ENCODE measurements at places on chromosomes 6 and 20. TPM values are rescaled to one million over a fixed set of nuclear protein-coding genes. Genes with fewer than 3 reads are reported as not detected.

The GPR6 gene
- not detected for total RNA-seq

GRCh38 chr6:108838101-108838717, 10.0 kb upstream of the ARMC2 start:
- peak; percentile 50 for DNase-seq
- H3K36me3 ChIP-seq, result no peaks in the 10 kb centered on the region

DNA sequence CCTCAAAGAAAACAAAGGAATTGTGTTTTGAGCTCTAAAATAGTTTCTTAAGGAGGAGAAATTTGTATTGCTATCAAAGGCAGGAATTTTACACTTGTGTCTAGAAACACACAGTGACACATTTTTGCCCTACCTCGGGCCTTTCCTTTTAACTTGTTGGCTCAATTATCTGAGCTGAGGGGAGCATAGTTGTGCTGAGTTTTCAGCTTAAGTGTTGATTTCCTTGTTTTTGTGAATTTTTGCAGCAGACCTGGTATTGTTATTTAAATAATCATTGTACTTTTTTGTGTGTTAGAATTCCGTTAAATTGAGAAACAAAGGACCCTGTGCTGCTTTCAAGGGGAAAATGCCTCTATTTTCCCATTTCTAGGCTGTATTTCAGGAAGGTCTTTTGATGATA, 249.7 kb downstream of the CD83 start:
- DNase-seq, result no peak
- H3K27me3 ChIP-seq, result peaks cover 2% of the 10 kb centered on the region
- H3K27ac ChIP-seq, result no peak overlapping the region
- no peaks in the 10 kb centered on the region for H3K4me1 ChIP-seq

GRCh38 chr6:125066964-125067363, 86.6 kb upstream of the TPD52L1 start:
- DNase-seq, result no peak
- H3K27me3 ChIP-seq, result no peaks in the 10 kb centered on the region
- no peak overlapping the region for H3K27ac ChIP-seq
- H3K4me3 ChIP-seq, result no peak overlapping the region

- no peaks in the 10 kb centered on the region for H3K27me3 ChIP-seq
- no peak for DNase-seq
- no peaks in the 10 kb centered on the region for H3K36me3 ChIP-seq
- no peak overlapping the region for H3K4me3 ChIP-seq
- no peak overlapping the region for H3K27ac ChIP-seq
Measured at GRCh38 chr6:126152372-126152745, 166.0 kb downstream of the TRMT11 start.

GRCh38 chr6:369559-370431, 21.8 kb upstream of the IRF4 start:
- H3K27me3 ChIP-seq, result peaks cover 34% of the 10 kb centered on the region
- no peak overlapping the region for H3K27ac ChIP-seq
- DNase-seq, result no peak
- no peaks in the 10 kb centered on the region for H3K36me3 ChIP-seq
- no peak overlapping the region for H3K4me3 ChIP-seq
- peaks cover 11% of the 10 kb centered on the region for H3K4me1 ChIP-seq

GRCh38 chr20:37236462-37236861, 25.2 kb downstream of the GHRH start:
- H3K36me3 ChIP-seq, result peaks cover 66% of the 10 kb centered on the region
- peaks cover 70% of the 10 kb centered on the region for H3K4me1 ChIP-seq
- no peak for DNase-seq
- H3K4me3 ChIP-seq, result no peak overlapping the region
- no peak overlapping the region for H3K27ac ChIP-seq

- H3K4me1 ChIP-seq, result no peaks in the 10 kb centered on the region
- no peak overlapping the region for H3K27ac ChIP-seq
- no peaks in the 10 kb centered on the region for H3K27me3 ChIP-seq
- H3K4me3 ChIP-seq, result no peak overlapping the region
- H3K36me3 ChIP-seq, result no peaks in the 10 kb centered on the region
Measured at GRCh38 chr6:61886608-61887259, 399.3 kb downstream of the KHDRBS2 start.

Measured in muscle of leg (tissue), 16 donors.